ENCODE measurements at places on chromosomes 7 and 10.

GRCh38 chr10:62635127-62635526 is 169.4 kb upstream of the ADO start:
- no peak for DNase-seq

DNA sequence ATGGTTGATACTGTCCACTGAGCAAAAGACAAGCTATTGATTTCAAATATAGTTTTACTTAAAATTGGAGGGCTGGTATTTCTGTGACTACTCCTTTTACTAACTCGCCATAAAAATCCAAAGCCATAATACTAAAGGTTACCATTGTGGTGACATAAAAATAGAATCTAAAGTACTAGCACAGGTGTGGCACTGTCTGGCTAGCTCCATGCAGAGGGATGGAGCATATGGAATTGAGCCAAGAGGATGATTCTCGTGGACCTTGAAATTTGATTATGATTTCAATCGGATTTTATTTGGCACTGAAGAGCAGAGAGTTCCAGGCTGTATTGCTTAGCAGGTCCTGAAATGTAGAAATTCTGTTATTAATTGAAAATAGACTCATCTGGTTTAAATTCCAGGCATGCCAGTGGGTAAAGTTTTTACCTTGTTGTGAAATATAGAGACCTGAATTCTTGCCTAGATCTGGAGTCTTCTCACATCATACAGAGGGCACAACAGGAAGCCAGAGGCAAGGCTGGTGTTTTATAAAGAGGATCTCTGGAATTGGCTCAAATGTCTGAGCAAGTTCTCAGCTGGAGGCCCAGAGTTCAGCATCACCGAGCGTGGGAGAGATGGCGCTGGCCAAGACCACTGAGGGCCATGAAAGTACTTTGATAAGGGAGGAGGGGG is 29.9 kb upstream of the DLD start:
- DNase-seq = no peak

DNA sequence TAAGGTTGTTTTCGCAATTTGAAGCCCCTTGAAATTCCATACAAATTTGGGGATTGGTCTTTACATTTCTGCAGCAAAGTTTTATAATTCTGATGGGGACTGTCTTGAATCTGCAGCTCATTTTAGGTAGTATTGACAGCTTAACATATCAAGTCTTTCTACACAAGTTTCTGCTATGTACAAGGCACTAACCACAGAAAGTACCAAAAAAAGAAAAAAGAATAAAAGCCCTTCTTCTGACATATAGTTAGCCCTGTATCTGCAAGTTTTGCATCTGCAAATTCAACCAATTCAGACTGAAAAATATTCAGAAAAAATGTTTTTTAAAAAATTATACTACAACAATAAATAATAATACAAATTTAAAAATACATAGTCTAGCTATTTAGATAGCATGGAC is 15.3 kb downstream of the POT1 start:
- no peak for DNase-seq

DNA sequence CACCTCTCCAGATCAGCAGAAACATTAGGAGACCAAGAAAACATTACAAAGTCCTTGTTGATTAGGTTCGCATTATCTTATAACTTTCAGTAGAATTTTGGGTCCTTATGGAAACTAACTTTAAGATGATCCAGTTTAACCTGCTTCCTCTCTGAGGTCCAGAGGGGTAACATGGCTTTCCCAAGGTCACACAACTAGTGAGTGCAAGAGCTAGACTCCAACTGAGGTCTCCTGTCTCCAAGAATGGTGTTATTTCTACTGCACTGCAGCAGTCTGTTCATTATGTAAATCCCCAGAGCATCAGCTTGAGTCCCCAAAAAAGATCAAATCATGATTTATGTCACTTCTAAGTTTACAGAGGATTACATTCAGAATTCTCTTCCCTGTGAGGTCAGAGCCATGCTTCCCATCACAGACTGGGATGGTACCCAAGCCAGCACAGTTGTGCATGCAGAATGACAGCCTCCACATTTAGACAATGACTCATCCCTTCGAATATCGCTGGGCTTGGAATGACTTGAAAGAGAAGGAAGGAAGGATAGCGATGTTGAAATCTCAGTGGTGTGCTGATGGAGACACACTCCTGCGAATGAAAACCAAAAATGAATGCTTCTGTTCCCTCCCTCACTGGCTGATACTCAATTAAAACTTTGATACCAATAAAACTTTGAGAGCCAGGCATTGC is 163.1 kb upstream of the PLXNA4 start:
- no peak for DNase-seq

DNA sequence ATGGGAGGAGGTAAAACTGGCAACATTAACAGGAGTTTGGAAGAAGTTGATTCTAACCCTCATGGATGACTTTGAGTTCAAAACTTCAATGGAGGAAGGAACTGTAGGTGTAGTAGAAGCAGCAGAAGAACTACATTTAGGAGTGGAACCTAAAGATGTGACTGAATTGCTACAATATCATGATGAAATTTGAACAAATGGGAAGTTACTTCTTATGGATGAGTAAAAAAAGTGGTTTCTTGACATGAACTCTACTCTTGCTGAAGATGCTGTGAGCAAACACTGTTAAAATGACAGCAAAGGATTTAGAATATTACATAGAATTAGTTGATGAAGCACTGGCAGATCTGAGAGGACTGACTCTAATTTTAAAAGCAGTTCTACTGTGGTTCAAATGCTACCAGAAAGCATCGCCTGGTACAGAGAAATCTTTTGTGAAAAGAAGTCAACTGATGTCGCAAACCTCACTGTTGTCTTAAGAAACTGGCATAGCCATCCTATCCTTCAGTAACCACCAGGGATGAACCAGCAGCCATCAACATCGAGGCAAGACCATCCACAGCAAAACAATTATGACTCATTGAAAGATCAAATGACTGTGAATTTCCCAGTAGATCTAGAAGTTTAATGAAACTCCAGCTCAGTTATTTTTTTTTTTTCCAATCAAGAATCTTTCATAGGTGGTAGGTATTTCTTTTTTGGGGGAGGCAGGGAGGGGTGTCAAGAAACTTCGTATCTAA is 20.8 kb downstream of the BRAF start:
- DNase-seq = no peak

- no peak for DNase-seq
Observed at GRCh38 chr10:66629996-66630395, 295.8 kb upstream of the LRRTM3 start.

GRCh38 chr10:107133656-107134055 is 30.9 kb downstream of the SORCS1 start:
- no peak for DNase-seq

DNA sequence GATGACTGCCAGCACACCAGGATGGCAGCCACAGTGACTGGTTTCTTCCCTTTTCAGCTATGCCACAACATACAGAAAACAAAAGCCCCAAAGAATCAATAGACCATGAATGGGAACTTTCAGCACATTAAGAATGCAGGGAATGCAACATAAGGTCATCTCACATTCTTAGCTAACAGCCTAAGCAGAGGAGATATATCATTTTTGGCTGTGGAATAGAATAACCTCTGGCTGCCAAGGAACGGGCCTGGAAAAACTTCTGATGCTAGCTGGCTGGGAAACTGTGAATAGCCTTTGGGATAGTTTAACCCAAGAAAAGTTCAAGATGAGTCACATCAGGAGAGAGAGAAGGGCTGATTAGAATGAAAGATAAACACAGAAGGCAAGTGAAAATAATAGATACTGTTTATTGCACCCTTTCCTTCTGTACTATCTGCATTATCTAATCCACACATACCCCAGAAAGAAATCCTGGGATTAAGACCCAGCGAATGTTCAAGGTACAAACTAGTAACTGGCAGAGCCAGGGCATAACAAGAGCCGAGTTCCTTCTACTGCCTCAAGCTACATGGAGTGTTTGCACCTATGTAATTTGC is 169.2 kb downstream of the SEMA3A start:
- no peak for DNase-seq

DNA sequence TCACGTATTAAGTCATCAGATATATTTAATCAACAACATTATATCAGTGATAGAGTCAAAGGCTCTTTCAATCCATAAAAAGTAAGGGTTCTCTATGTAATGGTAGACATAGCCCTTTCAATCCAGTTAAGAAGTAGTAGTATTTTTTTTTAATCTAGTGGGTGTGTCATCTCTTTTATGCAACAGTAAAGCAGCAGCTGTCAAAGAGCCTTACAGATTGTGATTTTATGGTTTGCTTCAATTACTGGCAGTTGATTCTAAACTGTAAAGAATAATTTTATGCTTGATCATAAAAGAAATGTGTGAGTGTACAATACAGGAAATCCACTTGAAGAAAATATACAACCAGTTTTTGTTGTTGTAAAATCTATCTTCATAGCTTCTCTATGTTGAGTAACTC is 902.6 kb upstream of the MBL2 start:
- no peak for DNase-seq

- DNase-seq = no peak
Observed at GRCh38 chr7:84271543-84271942, 77.0 kb upstream of the SEMA3A start.

DNA sequence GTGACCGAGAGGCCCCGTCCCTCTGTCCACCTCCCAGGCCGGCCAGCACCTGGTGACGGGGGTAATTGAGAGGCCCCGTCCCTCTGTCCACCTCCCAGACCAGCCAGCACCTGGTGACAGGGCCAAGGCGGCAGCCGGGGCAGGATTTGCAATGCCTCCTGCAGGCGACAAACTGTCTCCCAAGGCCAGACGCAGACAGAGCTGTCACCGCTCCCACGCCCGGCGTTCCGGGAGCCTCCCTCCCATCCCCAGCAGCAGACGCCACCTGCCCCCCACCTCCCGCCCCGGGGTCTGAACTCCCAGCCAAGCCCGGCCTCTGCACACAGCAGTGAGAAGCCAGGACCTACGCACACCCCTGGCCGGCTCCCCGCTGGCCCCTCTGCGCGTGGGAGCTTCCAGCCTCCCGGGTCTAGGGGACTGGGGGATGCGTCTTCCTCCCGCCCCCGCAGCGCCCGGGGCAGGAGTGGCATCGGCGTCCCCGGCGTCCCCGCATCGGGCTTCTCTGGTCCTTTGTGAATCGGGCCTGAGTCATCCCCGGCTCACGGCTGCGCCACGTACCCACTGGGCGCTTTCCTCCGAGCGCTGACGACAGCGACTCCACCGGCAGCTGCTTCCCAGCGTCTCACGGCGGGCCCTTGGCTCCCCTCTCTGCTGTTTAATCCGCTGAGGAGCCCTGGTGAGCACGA is 95.1 kb upstream of the DIP2C start:
- no peak for DNase-seq

DNA sequence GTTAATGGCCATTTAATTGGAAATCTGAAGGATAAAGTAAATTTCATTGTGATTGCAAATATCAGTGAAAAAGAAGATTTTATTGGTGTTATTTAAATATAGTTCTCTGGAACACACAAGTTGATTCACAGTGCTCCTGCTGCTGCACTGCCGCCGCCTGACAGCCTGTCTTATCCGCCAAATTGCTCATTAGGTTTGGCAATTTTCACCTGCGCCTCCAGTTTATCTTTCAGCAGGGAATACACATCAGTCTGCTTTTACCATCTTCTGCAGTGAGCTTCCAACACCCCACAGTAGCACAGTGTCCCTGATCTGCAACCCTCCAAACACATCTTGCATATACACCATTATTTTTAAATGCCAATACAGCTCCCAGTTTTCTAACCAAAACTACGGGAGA is 308.3 kb downstream of the PARD3 start:
- DNase-seq = no peak

DNA sequence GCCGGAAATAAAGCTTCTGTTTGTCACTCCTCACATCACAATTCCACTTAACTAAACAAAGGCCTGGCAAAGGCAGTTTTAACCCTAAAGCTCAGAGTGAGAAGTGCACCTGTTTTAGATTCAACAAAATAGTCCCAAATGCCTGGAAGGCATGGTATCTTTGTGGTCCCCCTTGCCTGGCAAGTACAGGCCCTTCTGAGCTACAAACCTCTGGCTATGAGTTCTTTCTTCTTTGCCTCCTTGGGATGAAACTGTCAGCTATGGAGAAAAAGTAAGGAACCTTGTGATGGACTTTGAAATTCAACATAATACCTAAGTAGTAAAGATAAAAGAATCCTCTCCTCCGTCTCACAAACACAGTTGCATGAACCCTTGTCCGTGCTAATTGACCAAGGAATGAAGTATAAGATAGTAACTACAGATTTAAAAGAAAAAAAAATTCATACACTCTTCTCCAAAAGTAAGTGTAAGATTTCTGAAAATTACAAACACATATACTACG is 244.5 kb upstream of the ETV1 start:
- DNase-seq = no peak

GRCh38 chr10:123136221-123136805 is 543 bp downstream of the HMX3 start:
- DNase-seq = no peak

GRCh38 chr10:121403527-121403926 is 194.7 kb downstream of the FGFR2 start:
- no peak for DNase-seq

- DNase-seq = no peak
Observed at GRCh38 chr7:147207988-147208387, 1091.4 kb downstream of the CNTNAP2 start.

GRCh38 chr7:132635127-132635526 is 58.9 kb upstream of the PLXNA4 start:
- DNase-seq = no peak

DNA sequence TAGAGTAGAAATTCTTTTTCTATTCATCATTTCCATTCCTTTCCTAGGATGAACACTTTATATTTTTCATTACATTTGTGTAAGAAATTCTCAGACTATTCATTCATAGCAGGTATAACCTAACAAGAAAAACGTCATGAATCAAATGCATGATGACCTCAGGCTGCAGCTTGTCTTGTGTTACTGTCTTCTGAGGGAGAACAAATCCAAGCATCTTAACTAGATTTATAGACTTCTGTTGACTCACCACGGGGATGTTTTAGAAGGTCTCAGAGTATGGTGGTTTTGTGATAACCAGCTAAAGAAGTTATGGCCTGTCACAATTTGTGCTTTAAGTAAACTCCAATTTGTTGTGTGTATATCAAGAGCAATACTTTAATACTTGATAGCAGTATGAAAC is 102.7 kb downstream of the ANKRD7 start:
- DNase-seq = no peak

- DNase-seq = no peak
Observed at GRCh38 chr7:101422356-101423195, 59.9 kb downstream of the COL26A1 start.

- no peak for DNase-seq
Observed at GRCh38 chr10:22999942-23000341, 72.1 kb downstream of the ARMC3 start.

- no peak for DNase-seq
Observed at GRCh38 chr10:95837783-95838182, 70.0 kb upstream of the CC2D2B start.

GRCh38 chr10:24259365-24260130 is 50.6 kb downstream of the KIAA1217 start:
- no peak for DNase-seq

- no peak for DNase-seq
Observed at GRCh38 chr10:3495281-3495680, 289.7 kb downstream of the KLF6 start.

DNA sequence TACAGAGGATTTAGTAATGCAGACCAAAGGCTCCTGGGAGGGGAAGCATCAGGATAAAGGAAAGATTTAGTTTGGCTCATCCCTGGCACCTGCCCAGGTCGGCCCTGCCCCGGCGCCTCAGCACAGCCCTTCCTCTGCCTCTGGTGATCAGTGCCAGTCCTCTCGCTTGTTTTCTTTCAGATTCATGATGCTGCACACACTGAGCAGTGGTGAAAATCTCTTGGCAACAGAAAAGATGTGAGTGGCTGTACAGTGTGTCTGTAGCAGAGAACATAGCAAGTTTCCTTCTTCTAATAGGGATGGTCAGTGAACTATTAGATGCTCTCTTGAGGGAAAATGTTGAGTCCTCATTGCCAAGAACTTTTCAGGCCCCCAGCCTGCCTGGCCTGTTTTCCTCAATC is 994.1 kb downstream of the KCNMA1 start:
- no peak for DNase-seq
